Posterior cingulate gyrus (tissue), 11 donors: ENCODE measurements at places on chromosomes 5 and 9.
A peak's percentile ranks its signal among the peaks of the same experiment; 100 is the strongest.

- DNase-seq: no peak
Measured at GRCh38 chr5:108472237-108472636, 90.3 kb upstream of the FBXL17 start.

- no peak for DNase-seq
Measured at GRCh38 chr5:3320317-3320875, 275.2 kb upstream of the IRX1 start.

DNA sequence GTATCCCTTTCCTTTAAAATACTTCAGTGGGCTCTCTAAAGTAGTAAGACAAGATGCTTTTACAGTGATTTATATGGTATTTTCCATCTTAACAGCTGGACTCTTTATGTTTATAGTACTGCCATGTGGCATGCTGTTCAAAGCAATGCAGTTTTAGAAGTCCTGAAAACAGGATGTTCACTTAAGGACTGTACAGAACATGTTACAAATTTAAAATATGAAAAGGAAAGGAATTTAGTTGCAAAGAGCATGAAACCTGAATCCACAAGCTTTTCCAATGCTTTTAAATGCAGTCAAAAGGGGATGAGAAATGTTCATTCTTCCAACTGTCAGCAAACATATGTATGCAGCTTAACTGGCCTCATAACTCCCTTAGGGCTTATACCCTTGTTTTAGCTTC, 580.2 kb downstream of the EFNA5 start:
- DNase-seq: no peak

- no peak for DNase-seq
Measured at GRCh38 chr5:58264276-58264675, 195.6 kb downstream of the PLK2 start.

DNA sequence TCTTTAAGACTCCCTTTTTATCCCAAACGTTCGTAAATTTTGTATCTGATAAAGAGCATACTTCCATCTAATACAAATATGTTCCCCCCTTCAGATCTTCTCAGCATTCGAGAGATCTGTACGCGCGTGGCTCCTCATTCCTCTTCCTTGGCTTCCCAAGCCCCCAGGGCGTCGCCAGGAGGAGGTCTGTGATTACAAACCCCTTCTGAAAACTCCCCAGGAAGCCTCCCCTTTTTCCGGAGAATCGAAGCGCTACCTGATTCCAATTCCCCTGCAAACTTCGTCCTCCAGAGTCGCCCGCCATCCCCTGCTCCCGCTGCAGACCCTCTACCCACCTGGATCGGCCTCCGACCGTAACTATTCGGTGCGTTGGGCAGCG, 19.9 kb downstream of the CDKN2A start:
- DNase-seq: no peak

- peak; percentile 74 for DNase-seq
Measured at GRCh38 chr5:175873088-175873454, 1.7 kb downstream of the CPLX2 start.

DNA sequence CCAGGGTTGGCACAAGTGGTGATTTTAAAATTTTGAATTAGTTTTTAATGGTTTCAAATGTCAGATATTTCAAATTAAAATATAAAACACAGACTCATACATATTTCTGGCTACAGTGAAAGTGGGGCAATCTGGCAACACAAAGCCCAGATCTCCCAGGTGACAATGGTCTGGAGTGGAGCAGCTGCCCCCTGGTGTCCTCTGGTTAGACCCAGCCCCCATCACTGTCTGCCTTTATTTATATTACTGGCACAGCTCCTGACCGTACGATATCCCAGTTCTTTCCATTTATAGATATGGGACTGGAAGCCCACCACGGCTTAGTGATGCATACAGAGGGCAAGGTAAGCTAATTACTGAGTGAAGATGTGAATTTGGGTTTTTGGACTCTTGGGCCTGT, 37.3 kb downstream of the MACIR start:
- DNase-seq: no peak

GRCh38 chr5:57495285-57496086, 12.9 kb upstream of the ACTBL2 start:
- no peak for DNase-seq

DNA sequence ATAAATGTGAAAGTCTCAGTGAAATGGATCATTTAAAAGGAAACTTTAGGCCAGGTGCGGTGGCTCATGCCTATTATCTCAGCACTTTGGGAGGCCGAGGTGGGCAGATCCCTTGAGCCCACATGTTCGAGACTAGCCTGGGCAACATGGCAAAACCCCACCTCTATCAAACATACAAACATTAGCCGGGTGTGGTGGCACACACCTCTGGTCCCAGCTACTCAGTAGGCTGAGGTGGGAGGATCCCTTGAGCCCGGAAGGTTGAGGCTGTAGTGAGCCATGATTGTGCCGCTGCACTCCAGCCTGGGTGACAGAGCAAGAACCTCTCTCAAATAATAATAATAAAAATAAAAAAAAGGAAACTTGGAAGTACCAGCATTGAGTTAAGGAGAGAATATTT, 176.1 kb downstream of the HSPA4 start:
- no peak for DNase-seq

GRCh38 chr9:126724226-126724625, 80.6 kb upstream of the ZBTB43 start:
- DNase-seq: no peak
